NCI-H1436 treated with DMSO at 0.1 percent for 48 hours (cell line): ENCODE measurements at places on chromosomes 3 and 15.

DNA sequence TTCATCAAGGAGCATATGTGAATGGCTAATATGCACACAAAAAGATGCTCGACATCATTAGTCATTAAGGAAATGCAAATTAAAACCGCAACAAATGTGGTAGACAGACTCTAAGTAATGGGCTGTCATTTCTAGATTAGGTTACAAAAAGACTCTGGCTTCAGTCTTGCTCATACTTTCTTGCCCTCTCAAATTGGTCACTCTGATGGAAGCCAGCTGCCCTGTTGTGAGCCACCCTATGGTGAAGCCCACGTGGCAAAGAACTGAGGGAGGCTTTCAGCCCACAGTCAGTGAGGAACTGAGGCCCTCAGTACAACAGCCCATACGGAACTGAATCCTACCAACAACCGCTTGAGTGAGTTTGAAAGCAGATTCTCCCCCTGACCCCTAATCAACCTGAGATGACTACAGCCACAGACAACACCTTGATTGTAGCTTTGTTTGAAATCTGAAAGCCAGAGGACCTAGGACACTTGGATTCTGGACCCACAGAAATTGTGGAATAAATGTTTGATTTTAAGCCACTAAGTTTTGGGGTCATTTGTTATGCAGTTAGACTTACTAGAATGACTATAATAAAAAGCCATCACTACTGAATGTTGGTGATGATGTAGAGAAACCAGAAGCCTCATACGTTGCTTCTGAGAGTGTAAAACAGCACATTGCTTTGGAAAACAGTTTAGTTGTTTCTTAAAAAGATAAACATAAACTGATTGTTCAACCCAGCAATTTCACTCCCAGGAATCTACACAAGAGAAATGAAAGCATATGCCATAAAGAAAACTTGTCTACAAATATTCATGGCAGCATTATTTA, 45.7 kb downstream of the EHHADH start:
- no peak for DNase-seq

GRCh38 chr3:123489400-123490004, 40.6 kb upstream of the ADCY5 start:
- no peak for DNase-seq

DNA sequence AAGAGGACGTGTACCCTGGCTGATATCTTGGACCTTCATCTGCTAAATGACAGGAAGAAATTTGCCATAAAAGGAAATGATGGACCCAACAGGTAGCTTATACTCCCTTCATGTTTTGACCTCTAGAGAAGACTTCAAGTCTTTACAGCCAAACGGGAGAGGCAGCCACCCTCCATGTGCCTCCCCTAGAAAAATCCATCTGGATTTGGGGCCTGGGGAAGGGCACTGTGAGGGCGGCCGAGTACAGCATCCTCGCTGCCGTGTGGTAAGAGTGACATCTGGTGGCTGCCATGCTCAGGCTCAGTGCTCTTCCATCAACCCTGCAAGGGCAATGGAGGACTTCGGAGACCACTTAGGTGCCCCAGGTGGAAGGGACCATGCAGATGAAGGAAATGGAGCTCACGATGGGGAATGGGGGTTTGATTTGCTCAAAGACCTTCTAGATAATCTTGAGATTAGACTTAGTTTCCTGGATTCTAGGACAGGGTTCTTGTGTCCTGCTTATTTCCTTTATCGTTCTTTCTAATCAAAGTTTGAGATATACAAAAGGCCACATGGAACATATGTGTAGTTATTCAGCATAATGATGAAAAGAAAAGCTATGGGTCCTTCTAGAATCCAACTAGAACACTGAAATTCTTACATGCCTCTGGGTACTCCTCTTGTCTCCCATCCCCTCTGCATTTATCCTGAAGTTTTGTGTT, 44.4 kb downstream of the AQP9 start:
- DNase-seq: no peak

GRCh38 chr3:43041517-43041916, 62.4 kb downstream of the GASK1A start:
- no peak for DNase-seq

DNA sequence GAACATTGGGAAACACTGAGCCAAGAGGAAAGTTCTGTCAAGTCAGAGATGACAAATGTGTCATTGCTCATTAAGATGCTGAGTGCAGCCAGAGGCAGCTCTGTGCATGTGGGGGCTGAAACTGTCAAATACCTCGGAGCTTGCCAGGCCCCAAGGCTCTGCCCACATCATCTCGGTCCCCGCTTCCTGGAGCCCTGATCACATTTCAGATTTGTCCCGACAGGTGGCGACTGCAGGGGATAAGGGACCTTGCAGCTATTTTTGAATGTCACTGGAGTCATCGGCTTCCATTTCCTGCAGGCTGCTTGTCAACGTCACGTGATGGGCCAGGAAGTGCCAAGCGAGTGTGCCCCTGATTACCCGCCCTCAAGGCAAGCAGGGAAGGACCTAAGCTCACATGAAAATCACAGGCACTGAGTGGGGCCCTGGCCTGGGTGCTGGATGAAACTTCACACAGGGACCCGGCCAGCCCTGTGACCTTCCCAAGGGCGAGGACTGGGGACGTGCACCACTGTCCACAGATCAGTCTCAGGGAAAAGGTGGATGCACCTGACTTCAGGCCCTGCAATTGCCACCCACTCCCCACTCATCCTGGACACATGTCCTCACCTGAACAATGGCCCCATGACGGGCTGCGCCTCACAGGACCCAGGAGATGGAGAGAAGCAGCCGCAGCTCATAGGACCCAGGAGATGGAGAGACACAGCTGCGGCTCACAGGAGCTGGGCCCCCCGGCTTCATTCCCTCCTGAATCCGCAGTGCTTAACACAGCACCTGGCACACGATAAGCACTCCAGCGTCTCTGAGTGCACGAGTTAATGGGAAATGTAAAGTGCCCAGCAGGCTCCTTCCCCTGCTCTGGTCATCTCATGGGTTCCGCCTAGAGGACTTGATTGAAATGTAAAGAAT, 73.4 kb downstream of the NUP210 start:
- no peak for DNase-seq

- no peak for DNase-seq
These were observed 181.7 kb upstream of the SNTN start for GRCh38 chr3:63470745-63471144.

DNA sequence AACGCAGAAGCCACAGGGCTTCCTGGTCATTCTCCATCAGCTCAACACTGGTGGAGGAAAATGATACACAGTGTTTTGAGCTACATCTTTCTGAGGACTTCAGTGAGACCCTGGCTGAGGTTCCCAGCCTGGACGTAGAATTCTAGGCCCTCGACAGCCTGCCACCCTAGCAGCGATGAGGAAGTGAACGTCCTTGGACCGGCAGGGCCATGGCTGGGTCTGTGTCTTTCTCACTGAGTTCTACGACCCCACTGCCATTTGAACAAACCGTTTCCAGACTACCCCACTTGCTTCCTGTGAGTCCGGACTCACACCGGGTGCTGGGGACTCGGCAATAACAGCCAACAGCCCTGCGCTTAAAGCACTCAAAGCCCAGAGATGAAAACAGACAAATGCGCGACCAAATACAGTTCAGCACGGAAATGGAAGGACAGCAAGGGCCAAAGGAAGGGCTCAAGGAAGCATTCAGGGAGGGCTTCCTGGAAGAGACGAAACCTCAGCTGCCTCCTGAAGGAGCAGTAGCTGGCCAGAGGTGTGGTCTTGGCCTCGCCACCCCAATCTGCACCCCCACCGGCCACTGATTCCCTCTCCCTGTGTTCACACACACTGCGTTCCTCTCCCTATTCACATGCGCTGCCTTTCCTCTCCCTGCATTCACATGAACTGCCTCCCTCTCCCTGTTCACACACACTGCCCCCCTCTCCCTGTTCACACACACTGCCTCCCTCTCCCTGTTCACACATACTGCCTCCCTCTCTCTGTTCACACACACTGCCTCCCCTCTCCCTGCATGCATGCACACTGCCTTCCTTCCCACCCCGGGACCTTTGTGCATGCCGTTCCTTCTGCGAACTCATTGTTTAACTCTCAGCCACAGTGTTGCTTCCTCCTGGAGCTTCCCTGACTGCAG, 136.3 kb upstream of the PRR20G start:
- DNase-seq: no peak

DNA sequence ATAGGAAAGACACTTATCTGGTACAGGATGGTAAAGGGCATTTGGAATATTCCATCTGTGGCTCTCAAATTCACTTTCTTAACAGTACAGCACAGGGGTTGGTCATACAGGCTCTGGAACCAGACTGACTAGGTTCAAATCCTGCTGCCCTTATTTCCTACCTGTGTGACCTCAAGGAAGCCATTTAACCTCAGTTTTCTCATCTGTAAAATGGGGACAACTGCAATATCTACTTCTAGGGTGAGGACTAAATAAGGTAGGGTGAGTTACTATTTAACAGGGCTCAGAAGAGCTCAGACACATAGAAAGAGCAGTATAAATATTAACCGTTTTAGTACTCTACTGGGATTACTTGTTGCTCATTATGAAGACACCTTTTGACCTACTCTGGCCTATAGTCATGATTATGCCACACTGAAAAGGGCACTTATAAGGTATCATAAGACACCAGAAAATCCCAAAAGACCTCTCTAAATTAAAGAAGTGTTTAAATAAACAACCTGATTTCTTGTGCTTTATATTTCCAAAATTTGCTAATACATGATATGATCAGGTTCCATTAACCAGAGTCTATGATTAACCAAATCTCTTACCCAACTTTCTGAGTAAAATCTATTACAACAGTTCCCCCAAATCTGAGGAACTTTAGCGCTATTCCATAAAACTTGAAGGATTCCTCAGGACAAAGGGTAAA, 6.5 kb downstream of the RFTN1 start:
- DNase-seq: no peak

- DNase-seq: no peak
These were observed 140.1 kb downstream of the OCA2 start for GRCh38 chr15:27958911-27959578.

GRCh38 chr15:52652286-52652685, 26.9 kb downstream of the ATOSA start:
- DNase-seq: no peak
